ENCODE measurements at places on chromosomes 3 and 15.

- no peak for DNase-seq
Measured at GRCh38 chr3:158819282-158819681, 17.4 kb downstream of the MFSD1 start.

DNA sequence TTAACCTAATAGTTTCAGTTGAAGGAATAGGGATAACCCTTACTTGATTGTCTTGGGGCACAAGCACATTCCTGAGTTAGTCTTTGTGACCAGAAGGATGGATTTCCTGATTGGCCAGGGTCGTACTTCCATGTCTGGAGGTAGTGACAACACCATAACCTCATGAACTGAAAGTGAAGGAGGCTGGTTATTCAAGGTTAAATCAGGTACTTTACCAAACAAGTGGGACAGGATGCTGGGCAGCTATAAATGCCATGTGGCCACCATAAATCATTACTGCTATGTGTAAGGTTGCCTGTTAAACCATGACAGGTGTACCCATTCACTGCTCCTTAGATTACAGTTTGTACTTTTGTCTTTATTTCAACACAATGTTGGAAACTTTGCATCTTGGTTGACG, 128.3 kb upstream of the SAMMSON start:
- no peak for DNase-seq

GRCh38 chr3:45412763-45413162, 24.4 kb downstream of the LARS2 start:
- DNase-seq, result no peak

GRCh38 chr3:162441716-162442115, 945.1 kb downstream of the OTOL1 start:
- DNase-seq, result no peak

GRCh38 chr3:17967953-17968607, 225.6 kb upstream of the TBC1D5 start:
- DNase-seq, result no peak

DNA sequence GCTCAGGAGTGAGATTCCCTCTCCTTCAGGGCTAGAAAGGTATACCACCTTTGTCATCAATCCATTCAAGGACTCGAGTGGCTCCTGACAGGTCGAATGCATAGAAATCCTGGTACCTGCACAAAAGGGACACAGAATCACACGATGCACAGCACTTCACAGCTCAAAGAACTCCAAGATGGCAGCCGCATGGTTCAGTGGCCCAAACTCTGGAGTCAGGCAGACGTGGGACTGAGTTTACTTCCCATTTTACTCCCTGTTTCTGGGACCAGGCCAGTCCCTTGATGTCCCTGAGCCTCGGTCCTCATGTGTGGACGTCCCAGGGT, 536 bp downstream of the WDR73 start:
- DNase-seq, result no peak

GRCh38 chr15:52351206-52351908, 55.8 kb upstream of the MYO5C start:
- DNase-seq, result no peak

GRCh38 chr3:45105855-45106671, 40.1 kb downstream of the CDCP1 start:
- no peak for DNase-seq

Measured in vagina (tissue), 2 donors.